ENCODE measurements at places on chromosomes 12 and 14. TPM values are rescaled to one million over a fixed set of nuclear protein-coding genes. Genes with fewer than 3 reads are reported as not detected.

The CD163L1 gene
- total RNA-seq: 3.1 TPM

The REM2 gene
- total RNA-seq: 0.19 TPM

The MYF5 gene
- not detected for total RNA-seq

The OVCH1 gene
- not detected for total RNA-seq

The IL31 gene
- not detected for total RNA-seq

All from cardiac septum (tissue), 1 donor.